Esophagus squamous epithelium (tissue), 5 donors: ENCODE measurements at places on chromosomes 3 and 15. TPM values are rescaled to one million over a fixed set of nuclear protein-coding genes. Genes with fewer than 3 reads are reported as not detected.

DNA sequence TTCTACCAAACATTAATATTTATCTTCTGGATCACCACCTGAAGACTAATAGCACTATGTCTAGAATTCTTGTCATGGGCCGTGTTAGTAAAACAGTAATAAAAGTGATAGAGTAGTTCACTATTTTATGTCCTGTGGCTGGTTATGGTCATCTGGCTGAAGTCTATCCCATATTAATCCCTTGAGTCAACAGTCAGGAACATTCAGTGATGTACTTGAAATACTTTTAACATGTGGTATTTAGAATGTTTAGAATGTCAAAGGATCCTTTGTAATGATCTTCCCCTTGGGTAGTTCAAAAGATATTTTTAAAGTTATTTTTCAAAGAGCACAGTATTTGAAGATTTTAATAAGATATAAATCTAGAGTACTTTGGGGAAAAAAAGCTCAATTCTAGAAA lies 117.0 kb downstream of the MBNL1 start:
- no peaks in the 10 kb centered on the region for H3K36me3 ChIP-seq
- H3K4me3 ChIP-seq: no peak overlapping the region
- DNase-seq: no peak
- H3K27me3 ChIP-seq: no peaks in the 10 kb centered on the region
- H3K4me1 ChIP-seq: peaks cover 44% of the 10 kb centered on the region

DNA sequence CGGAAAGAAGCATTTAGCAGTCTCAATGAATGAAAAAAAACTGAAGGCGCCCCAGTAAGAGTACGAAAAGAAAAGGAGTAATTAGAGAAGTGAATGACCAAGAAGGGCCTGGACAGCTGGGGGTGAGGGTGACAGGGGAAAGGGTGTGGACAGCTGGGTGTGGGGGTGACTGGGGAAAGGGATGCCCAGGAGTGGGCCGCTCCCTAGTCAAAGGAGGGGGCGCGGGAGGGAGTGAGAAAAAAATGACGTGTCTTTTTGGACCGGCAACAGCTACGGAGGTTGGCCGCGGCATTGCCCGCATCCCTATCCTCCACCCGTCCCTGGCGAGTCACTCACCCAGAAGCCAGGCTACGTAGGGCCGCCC lies 274 bp upstream of the ZCWPW2 start:
- H3K4me1 ChIP-seq: peaks cover 60% of the 10 kb centered on the region
- peak; percentile 44 for DNase-seq
- no peaks in the 10 kb centered on the region for H3K36me3 ChIP-seq
- H3K4me3 ChIP-seq: peak overlapping the region; percentile 81

GRCh38 chr3:46867550-46867898 lies 4.3 kb upstream of the MYL3 start:
- H3K27ac ChIP-seq: peak overlapping the region; percentile 27
- H3K36me3 ChIP-seq: no peaks in the 10 kb centered on the region
- no peak overlapping the region for H3K4me3 ChIP-seq
- no peak for DNase-seq
- H3K4me1 ChIP-seq: peaks cover 21% of the 10 kb centered on the region

- no peak overlapping the region for H3K4me3 ChIP-seq
- H3K27ac ChIP-seq: no peak overlapping the region
- H3K36me3 ChIP-seq: no peaks in the 10 kb centered on the region
- no peak for DNase-seq
- no peaks in the 10 kb centered on the region for H3K4me1 ChIP-seq
These were observed 230.7 kb downstream of the ZNF385D start for GRCh38 chr3:21520106-21520963.

DNA sequence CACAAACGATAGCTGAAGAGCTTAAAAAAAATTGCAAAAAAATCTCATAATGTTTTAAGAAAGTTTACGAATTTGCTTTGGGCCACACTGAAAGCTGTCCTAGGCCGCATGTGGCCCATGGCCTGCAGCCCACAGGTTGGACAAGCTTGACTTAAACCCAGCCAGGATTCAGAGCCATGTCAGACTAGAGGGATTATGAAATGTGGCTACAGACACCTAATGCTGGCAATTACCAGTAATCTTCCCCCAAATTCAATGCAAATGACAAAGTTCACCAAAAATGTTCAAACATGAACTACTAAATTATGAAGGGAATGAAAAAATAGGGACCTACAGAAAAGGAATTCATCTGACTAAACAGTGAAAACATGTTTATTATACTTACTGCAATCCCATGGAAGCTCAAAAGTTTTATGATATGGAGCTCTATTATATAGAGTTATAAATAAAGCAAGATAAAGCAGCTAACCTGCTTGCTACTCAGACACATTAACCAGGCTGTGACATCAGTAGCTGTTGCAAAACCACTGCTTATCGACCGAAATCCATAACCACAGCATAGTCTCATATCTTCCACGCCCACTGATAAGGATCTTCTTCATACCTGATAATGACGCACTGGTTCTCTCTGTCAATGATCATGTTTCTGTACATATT lies 49.2 kb downstream of the LDHAL6B start:
- DNase-seq: no peak
- H3K27ac ChIP-seq: no peak overlapping the region
- no peak overlapping the region for H3K4me3 ChIP-seq
- no peaks in the 10 kb centered on the region for H3K36me3 ChIP-seq
- peaks cover 4% of the 10 kb centered on the region for H3K4me1 ChIP-seq

RGMA gene
- total RNA-seq: 18.8 TPM

ARID3B gene
- 11.6 TPM for total RNA-seq

PLCL2 gene
- 4.8 TPM for total RNA-seq

ARPP21 gene
- not detected for total RNA-seq

NR2E3 gene
- 0.38 TPM for total RNA-seq
